Fibroblast of the aortic adventitia (primary cell): ENCODE measurements at places on chromosomes 1 and 21.
A peak's percentile ranks its signal among the peaks of the same experiment; 100 is the strongest.

GRCh38 chr1:172423336-172423735, 2.9 kb downstream of the C1orf105 start:
- no peak for DNase-seq

DNA sequence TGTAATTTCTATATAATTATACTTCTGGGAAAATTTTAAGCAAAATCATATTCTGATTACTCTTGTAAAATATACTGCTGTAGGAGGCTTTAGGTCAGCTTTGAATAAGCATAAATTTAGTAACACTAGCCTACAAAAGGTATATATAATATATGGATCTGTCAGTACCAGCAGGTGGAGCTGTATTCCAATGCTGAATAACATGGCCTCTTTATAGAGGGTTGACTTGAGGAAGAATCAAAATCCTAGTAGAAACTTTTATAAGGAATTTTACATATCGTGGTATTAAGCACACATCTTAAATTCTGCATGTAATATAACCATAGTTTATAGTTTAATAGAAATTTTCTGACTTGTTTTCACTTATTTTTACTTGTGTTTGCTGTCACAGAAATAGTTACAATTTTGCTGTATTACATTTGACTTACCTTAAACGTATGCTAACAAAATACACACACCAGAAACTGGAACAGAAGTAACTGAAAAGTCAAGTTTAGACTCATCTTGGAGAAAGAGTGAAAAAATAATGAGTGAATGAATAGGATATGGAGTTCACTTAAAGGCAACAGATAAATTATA, 79.3 kb downstream of the HMCN1 start:
- peak; percentile 84 for DNase-seq

DNA sequence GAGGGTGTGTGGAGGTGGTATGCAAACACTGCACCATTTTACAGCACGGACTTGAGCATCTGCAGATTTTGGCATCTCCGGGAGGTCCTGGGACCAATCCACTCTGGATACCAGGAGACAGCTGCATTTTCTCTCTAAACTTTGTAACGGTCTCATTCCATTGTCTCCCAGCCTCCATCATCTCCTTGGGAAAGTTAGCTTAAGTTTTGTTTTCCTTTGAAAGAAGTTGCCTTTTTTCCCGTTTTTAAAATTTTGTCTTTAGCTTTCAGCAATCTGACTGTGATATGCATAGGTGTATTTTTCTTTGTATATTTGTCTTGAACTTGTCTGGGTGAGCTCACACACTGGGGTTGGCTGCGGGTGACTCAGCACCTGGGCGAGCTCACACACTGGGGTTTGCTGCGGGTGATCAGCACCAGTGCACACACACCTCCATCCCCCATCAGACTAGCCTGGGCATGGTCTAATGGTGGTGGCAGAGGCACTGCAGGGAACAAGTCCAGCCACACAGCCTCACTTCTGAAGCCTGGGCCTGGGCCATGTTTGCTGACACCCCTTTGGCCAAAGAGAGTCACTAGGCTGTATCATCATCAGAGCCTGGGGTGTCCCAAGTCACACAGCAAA, 32.1 kb upstream of the COL18A1 start:
- no peak for DNase-seq

DNA sequence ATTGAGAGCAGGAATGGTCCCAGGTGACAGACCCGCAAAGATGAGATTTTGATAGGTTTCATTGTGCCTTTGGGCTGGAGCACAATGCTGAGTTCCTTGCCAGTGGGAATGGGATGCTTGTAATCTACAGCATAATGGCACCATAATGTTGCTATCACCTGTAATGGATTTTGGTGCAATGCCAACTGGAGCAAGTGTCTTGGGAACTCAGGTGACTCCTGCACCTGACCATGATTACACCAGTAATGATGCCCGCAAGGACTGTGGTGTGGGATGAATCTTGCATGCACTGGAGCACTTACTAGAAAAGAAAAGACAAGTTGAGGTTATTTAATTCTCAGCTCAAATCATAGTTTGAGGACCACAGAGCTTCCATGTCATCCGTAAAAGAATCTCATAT, 96.7 kb downstream of the PTPRU start:
- DNase-seq: no peak

DNA sequence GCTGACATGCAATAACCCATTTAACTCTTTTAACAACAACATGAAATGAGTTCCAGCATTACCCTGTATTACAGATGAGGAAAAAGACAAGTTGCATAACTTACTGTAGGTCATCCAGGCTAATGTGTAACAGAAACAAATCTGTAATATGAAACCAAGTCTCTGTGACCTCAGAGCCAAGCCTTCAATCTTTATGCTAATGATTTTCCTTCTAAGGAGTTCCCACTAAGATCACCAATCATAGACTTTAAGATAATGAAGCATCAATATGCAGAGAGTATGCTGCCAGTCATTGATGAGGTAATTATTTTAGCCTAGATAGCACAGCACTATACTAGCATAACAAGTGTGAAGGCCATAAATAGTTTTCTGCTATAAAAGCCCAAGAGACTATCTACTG, 35.6 kb upstream of the RNPC3 start:
- no peak for DNase-seq

- DNase-seq: peak; percentile 53
Observed at GRCh38 chr1:178724728-178725465, at the start of gene RALGPS2. Gene RALGPS2, plus strand, starts transcription at chr1:178725244. Its CDS starts 51,521 bp downstream, at chr1:178776765.

DNA sequence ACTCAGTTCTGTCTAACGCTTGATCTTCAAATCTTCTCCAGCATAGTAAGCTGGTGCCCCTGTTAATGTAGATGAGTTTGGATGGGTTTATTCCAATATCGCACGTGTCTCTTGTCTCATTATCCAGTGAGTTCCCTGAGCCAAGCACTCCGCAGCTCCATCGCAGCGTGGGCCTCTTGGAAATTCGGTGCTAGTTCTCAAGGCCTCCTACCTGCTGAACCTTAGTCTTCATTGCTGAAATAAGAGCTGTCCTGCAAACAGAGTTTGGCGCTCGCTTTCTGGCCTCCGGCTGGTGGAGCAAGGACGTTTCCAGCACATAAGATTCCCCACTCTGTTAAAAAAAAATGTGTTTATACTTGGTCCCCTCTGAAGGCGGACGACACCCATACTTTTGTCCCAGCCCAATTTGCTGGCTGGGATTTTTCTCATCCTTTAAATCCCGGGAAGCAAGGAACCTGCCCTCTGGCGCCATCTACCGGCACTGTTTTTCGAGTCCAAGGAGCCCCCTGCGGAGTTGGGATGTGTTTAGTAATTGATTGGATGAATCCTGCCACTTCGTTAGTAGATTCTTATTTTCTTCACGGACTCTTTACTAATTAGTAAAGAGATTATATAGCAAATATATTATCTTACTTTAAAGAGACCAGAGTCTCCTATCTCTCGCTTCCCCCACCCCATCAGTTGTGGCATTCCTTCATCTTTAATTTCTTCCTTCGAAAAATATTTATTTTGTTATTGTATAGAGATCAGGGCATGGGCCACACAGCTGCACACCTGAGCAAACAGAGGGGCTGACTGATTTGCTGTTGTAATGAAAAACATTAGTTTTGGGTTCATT, 14.7 kb downstream of the JUN start:
- DNase-seq: peak; percentile 77

GRCh38 chr1:64378826-64379225, 91.1 kb upstream of the CACHD1 start:
- no peak for DNase-seq

DNA sequence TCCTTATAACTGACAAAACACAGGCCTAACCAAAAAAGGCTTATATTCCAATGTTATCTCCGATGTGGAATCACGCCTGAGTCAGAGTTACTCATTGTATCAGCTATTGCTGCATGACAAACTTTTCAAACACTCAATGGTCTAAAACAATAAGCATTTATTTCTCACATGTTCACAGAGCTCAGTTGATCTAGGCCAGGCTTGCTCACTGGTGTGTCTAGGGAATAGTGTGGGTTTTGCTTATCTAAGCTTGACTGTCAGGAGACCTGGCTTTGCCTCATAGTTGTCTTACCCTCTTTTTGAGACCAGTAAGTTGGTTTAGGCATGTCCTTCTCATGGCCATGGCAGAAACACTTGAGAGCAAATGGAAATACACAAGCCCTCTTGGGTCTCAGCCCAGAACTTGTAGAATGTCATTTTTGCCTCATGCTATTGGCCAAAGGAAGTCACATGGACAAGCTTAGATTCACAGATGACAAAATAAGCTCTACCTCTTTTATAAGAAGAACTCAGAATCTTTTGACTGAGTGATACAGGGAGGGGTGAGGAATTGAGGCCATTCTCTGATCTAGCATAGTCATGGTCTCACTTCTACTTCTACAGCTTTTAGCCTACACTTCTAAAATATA, 130.8 kb downstream of the HMCN1 start:
- DNase-seq: peak; percentile 100

GRCh38 chr1:84581648-84582047, 7.4 kb upstream of the CTBS start:
- no peak for DNase-seq

DNA sequence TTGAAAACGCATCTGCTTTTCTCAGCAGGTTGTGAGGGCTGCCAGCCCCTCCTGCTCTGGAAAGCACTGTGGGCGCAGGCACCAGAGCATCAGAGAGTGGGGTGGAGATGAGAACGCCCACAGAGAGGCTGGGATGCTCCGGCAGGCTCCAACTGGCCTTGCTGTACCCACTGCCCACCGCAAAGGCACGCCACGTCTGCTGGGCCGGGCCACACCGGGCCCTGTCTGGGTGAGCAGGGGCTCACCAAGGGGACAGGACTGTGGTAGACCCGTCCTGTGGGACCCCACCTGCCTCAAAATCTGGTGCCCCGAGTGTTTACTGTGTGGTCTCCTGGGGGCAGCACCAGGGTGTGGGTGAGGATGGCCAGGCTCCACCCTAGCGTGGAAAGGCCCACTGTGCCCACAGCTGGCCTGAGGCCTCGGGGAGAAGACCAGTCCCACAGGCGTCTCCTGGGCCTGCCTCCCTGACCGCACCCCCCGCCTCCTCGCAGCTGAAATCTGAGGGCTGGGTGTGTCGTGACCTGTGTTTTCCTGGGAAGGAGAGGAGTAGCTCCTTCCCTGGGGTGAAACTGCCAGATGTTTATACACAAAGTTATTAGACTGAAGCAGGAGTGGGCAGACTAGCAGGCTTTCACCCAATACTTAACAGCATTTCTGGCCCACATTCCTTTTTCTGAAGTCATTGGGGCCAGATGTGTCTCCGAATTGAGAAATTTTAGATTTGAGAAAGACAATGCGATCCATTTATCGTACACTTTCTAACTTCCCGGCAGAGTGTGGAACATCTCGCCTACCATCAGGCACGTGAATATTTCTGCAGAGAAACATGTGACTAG, 53.8 kb downstream of the STUM start:
- peak; percentile 94 for DNase-seq

GRCh38 chr21:37614351-37614875, 247.8 kb downstream of the DYRK1A start:
- DNase-seq: no peak

GRCh38 chr1:65818966-65819365, 26.3 kb downstream of the PDE4B start:
- no peak for DNase-seq

DNA sequence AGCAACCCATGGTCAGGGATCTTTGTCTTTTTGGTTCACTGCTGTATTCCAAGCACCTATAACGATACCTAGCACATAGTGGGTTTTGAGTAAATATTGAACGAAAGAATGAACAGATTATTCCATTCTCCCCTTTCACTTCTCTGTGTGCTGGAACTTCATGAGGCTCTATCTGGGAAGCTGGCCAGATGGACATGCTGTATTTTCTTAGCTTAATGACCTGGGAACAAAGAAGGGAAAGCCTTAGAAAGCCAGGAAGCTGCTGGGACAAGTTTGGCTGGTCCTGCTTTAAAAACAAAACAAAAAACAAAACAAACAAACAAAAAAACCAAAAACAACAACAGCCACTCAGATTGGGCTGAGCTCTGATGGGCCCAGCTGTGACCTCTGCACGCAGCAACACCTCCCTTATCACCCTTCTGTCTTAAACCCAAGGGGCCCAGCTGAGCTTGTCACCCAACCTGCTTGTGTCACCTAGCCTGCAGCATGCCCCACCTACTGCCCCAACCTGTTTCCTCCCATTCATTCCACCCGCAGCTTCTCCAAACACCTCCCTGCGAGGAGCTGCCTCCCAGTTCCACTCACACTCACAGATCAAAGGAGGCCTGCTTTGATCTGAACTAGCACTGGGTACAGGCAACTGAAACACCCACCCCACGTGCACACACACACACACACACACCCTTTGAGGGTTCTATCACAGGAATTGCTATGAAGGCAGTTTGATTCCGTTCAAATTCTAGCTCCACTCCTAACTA, 37.1 kb downstream of the SLC30A1 start:
- DNase-seq: peak; percentile 16

DNA sequence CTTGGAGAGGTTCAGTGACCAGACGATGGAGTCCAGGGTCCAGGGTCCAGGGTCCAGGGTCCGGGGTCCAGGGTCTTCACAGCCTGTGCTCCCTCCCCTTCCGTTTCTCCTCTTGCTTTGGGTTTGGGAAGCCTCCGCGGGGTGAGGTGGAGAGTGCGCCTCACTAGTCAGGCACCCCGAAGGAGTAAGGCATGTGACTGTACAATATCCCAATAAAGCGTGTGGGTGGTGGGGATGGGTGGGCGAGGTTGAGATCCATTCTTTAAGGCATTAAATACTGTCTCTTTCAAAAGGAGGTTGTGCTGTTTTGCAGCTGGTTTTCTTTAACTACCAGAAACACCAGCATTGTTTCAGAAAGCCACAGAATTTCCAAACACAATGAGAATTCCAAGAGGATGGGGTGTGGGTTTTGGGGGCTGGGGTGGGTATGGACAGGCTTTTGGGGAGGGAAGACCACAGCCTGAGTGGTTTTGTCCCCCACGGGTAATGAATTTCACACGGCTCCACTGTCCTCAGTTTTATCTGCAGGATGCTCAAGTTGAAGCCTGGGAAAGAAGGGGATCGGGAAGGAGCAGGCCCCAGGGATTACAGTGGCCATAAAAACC, 65.7 kb downstream of the KIF26B start:
- no peak for DNase-seq

- no peak for DNase-seq
Observed at GRCh38 chr1:44834328-44834727, 8.7 kb downstream of the PTCH2 start.

GRCh38 chr21:45248893-45249381, 38.8 kb downstream of the POFUT2 start:
- DNase-seq: peak; percentile 58

DNA sequence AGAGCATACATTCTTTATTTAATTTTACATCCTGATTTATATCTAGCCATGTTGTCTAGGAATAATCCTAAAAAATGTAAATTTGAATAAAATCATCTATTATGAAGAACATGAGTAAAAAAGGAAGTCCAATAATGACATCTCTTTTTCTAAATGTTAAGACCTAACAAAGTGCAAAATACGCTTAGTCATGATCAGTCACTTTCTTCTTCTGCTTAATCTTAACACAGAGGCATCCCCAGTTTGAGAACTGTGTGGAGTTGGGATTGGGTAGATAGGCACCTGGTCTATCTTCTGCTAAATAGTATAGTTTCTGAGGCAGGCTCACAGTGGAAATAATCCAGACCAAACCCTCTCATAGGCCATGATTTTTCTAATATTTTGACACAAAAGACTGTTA, 311.7 kb upstream of the LRRC7 start:
- no peak for DNase-seq
